Cardiac fibroblast (primary cell): ENCODE measurements at places on chromosomes 7 and 10.

GRCh38 chr10:56912043-56912442 lies 551.0 kb upstream of the ZWINT start:
- DNase-seq: no peak

DNA sequence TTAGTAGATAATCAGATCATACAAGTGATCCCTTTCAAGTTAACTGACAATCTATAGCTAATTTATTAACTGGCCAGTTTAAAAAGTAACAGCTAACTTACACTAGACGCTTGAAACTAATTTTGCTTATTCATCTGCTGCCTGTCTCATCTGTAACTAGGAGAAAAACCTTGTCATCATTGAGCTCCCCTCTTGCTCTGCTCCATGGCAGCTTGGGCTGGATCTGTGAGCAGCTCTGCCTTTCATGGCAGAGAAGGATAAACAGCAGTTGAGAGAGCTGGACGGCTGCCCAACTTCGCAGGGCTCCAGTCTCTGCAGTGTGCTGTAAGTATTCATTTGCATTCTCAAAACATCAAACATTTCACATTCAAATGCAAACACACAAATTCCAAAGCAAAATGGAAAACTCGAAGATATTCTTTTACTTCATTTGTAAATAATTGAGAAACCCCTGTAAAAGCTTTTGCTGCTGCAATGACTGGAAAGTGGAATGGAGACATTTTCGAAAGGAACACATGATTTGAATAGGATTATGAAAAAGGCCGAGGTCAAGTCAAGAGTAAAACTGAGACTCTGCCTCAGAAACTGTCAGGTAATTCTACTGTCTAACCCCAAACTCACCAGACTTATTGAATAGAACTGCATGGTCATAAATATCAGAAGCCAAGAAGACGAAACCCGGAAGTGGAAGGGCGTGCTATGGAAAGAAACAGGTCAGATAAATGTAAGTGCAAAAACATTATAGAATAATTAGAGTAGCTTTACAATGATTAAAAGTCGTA lies 17.6 kb downstream of the SLC35B4 start:
- DNase-seq: no peak

DNA sequence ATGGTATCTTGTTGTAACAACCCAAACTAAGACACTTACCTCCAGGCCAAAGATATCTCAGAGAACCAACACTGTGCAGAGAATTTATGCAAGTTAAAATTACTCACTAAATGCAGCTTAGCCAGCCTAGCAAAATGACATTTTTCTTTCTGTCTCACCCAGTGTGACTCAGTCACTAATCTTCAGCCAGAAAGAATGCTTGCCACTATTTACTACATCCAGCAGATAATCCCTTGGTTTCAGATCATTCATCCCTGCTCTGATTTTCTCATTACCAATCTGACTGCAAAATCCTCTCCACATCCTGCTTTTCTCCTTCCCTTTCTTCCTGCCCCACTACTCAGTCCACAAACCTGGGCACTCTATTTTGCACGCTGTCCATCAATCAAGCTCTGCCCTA lies 93.5 kb upstream of the NEBL start:
- DNase-seq: peak; percentile 55

GRCh38 chr10:26855186-26855585 lies 5.6 kb downstream of the ABI1 start:
- DNase-seq: peak; percentile 63

GRCh38 chr7:39091774-39092173 lies 114.1 kb downstream of the POU6F2 start:
- no peak for DNase-seq

GRCh38 chr10:5694573-5694972 lies 9.9 kb downstream of the TASOR2 start:
- no peak for DNase-seq

DNA sequence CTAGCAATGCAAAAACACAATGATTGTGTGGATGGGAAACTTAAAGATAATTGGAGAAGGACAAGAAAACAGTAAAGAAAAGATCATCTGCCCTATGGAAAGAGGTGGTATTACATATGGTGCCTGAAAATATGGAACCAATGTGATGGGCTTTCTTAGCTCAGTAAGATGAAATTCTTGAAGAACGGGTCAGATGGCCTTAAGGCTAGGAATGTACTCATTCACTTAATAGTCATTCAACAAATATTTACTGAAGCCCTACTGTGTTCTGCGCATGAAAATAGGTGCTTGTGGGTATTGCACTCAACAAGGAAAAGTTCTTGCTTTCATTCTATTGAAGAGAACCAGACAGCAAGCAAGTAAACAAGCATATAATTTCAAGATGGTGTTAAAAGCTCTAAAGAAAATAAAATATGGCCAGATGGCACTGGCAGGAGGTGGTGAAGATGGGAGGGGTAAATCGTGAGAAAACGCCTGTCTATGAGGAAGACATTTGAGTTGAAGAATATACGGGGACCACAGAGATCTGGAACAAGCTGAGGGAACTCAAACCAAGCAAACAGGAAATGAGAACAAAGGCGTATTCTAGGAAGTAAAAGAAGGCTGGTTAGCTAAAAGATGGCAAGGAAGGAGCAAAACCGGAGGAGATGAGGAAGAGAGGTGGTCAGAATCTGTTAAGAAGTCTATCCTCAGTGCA lies 179.7 kb downstream of the ANK3 start:
- peak; percentile 27 for DNase-seq

- DNase-seq: peak; percentile 5
Observed at GRCh38 chr7:23852135-23852534, 142.1 kb downstream of the STK31 start.

DNA sequence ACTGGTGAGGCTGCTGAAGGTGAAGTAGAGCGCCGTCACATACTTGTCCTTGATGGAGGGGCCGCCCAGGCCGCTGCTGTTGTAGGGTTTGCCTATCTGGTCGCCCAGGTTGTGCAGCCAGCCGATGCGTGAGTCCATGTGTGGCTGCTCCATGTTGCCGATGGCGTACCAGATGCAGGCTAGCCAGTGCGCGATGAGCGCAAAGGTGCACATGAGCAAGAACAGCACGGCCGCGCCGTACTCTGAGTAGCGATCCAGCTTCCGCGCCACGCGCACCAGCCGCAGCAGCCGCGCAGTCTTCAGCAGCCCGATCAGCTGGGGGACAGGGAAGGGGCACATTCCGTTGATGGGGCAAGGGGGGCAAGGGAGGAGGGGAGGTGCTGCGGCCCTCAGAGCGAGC lies 26.6 kb downstream of the KCNH2 start:
- DNase-seq: no peak

- DNase-seq: no peak
Observed at GRCh38 chr7:148804343-148805235, 79.5 kb downstream of the EZH2 start.

DNA sequence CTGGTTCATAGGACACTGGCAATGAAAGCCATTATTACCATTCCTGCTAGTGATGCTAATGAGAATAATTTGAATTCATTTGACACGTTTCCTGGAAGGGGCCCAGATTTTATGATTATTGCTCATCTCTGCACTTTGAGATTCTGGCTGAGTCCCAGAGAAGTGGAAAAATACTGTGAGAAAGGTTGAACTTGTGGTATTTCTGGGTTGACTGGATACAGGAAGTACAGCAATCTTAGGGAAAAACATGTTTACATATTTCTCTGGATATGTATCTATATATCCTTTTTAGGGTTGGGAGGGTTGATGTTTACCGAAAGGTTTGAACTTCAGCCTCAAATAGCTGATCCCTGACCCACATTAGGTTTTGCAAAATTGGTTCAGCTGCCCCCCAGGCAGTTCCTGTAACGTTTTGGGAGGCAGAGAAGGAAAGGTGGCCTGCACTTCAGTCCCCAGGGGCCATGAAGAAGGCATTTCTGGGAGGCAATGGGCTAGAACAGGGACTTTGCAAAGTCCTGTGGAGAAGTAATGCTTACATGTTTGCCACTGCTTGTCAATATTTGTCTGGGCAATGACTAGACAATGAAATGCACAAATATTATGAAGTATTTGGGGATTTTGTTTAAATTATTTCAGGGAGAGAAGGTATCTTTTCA lies 253.7 kb upstream of the PITRM1 start:
- DNase-seq: peak; percentile 87

- DNase-seq: peak; percentile 95
Observed at GRCh38 chr7:151592868-151593486, 73.3 kb upstream of the RHEB start.

DNA sequence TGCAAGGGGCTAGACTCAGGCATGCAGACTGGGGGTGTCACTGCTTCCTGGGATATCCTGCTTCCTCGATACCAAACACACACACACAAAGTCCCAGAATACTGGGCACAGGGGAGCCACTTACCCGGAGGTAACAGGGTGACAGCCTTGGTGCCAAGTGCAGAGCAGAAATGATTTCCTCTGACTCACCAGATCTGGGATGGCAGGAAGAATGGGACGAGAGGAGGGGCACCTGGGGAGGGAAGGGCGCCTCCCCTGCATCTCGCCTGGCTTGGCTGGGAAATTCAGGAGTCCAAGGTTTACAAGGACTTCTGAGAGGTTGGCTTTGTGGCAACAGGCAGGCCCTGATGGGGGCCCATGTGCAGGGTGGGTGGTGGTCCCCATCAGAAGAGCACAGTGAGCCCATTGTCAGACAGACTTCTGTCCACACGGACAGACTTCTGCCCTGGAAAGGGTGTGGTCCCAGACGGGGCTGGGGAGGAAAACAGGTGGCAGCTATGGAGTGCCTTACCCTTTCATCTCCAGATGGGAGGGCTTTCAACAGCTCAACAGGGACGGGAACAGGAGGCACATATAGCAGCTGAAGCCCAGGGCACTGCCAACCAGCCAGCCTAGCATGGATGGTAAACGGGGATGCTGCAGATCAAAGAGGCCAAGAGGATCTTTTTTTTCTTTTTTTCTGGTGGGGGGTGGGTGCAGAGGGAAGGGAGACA lies 9.7 kb upstream of the CCL24 start:
- DNase-seq: no peak

- no peak for DNase-seq
Observed at GRCh38 chr7:44131173-44132029, 8.1 kb upstream of the POLD2 start.

DNA sequence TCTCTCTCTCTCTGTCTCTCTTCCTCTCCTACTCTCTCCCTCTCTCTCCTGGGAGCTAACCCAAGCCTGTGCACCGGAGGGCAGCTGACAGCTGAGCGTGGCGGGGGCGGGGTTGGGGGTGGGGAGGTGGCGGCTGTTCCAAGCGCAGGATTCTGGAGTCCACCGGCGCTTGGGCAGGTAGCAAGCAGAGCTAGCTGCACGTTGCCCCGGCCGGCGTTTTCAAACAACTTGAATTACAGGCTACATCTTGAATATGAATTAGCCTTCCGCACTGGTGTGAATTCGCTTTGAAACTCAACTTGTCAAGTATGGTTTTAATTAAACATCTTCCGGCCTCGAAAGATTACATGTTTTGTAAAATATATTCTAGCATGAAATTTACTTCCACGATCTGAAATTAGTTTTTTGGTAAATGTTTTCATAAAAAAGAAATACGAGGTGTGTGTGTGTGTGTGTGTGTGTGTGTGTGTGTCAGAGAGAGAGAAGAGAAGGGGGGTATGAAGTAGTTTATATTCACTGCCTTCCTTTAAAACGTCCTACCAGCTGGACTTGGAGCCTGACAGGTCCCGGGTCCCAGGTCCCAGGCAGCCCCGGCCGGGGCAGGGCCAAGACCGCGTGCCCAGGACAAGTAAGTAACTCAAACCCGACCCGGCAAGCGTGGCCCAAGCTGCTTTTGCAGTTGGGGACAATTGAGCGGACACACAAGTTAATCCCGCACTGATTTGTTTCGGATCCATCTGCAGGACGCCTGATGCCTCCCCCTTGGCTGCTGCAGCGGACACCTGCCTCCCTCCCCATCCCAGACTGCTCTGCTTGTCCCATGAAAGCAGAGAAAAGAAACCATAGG lies 9.0 kb upstream of the DLX6 start:
- DNase-seq: no peak

- DNase-seq: peak; percentile 92
Observed at GRCh38 chr10:124106241-124106879, 13.0 kb upstream of the CHST15 start.

DNA sequence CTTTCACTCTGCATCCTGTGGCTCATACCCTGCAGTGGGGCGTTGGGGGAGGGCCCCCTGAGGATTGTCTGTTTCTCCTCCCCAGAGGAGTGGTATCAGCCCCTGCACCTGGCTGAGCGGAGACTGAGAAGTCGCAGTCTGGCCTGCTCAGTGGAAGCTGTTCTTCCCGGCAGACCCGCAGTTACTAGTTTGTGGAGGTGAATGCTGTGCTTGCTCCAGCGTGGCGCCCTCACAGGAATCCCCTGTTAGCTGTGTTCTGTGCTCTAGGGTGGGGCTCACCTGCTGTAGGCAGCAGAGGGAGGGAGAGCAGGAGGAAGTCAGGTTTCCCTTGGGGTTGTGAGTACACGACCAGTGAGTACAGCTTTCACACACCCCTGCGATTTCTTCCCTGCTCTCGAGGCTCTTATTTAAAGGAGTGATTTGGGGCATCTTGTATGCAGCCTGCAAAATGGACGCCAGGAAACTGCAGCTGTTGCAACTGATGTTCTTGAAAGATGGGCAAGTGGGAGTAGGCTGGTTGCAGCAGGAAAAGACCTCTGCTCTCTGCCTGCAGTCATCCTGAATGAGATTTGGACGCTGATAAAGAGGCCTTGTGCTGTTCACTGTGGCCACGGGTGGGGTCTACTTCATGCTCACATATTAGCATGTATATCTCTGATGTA lies 66.4 kb downstream of the HK1 start:
- no peak for DNase-seq

- no peak for DNase-seq
Observed at GRCh38 chr7:151936207-151936606, 20.0 kb upstream of the GALNTL5 start.

DNA sequence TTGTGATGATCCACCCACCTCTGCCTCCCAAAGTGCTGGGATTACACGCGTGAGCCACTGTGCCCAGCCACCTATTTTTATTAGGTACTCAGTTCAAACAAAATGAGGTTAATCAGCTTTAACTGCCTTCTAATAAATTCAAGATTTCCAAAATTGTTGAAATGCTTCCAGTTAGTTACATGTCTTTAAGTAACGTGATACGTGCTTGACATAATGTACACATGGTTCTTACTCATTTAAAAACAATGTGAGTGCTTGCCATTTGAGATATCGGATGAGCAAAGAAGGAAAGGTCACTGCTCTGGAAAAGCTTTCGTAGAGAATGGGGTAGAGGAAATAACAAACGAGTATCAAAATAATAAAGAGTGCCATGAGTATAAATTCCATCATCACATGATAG lies 83.6 kb downstream of the KMT2E start:
- peak; percentile 91 for DNase-seq

GRCh38 chr10:50044941-50045664 lies 22.7 kb upstream of the WASHC2A start:
- DNase-seq: no peak

- no peak for DNase-seq
Observed at GRCh38 chr10:12406764-12407400, 57.5 kb downstream of the CAMK1D start.
